ENCODE measurements at places on chromosomes 16 and 17. TPM values are rescaled to one million over a fixed set of nuclear protein-coding genes. Genes with fewer than 3 reads are reported as not detected.

Gene KRTAP4-3
- polyA plus RNA-seq: not detected

Gene GCGR
- polyA plus RNA-seq: not detected

Gene SHISA9
- 0.01 TPM for polyA plus RNA-seq

Gene KIF18B
- 8.7 TPM for polyA plus RNA-seq

Gene CPHXL2
- polyA plus RNA-seq: not detected

Gene SLC16A3
- 47.5 TPM for polyA plus RNA-seq

Gene SULT1A1
- polyA plus RNA-seq: 1.8 TPM

Gene SOCS7
- 2.3 TPM for polyA plus RNA-seq

Gene KRTAP16-1
- not detected for polyA plus RNA-seq

Gene TBC1D3I
- polyA plus RNA-seq: not detected

Gene TSNAXIP1
- polyA plus RNA-seq: 0.49 TPM

Gene DBNDD1
- 2.4 TPM for polyA plus RNA-seq

Gene KRT36
- polyA plus RNA-seq: not detected

Gene RHBDL3
- polyA plus RNA-seq: 0.02 TPM

Gene MAP2K4
- polyA plus RNA-seq: 10.6 TPM

Gene TSPAN10
- 1.3 TPM for polyA plus RNA-seq

Gene PRAC1
- polyA plus RNA-seq: not detected

Gene CD79B
- not detected for polyA plus RNA-seq

Gene INPP5K
- polyA plus RNA-seq: 15.0 TPM

Gene CEP295NL
- polyA plus RNA-seq: not detected

Gene CSF3
- 6.2 TPM for polyA plus RNA-seq

Gene C1QTNF1
- 26.0 TPM for polyA plus RNA-seq

Gene ITGAD
- not detected for polyA plus RNA-seq

Gene LYRM1
- polyA plus RNA-seq: 19.1 TPM

Gene PLCG2
- polyA plus RNA-seq: 0.87 TPM

Gene PYDC1
- not detected for polyA plus RNA-seq

Gene HSPB9
- not detected for polyA plus RNA-seq

Gene TP53TG3B
- polyA plus RNA-seq: not detected

Gene KIF2B
- polyA plus RNA-seq: not detected

Gene DOK4
- 10.4 TPM for polyA plus RNA-seq

Gene HEXIM1
- 26.7 TPM for polyA plus RNA-seq

Gene SPNS2
- polyA plus RNA-seq: 0.47 TPM

Gene PLCD3
- 97.4 TPM for polyA plus RNA-seq

Gene C16orf89
- not detected for polyA plus RNA-seq

Gene CEMP1
- polyA plus RNA-seq: not detected

Gene EMP2
- polyA plus RNA-seq: 31.7 TPM

Gene MYADML2
- not detected for polyA plus RNA-seq

Gene C1QTNF8
- polyA plus RNA-seq: not detected

Gene LDHD
- polyA plus RNA-seq: 0.45 TPM

Gene YBX2
- 0.57 TPM for polyA plus RNA-seq

Gene USP22
- 48.8 TPM for polyA plus RNA-seq

Gene MYO19
- 71.7 TPM for polyA plus RNA-seq

Gene NOTUM
- not detected for polyA plus RNA-seq

Gene SLC16A6
- not detected for polyA plus RNA-seq

Gene OR1A2
- not detected for polyA plus RNA-seq

Gene AGRP
- not detected for polyA plus RNA-seq

Gene DUS1L
- polyA plus RNA-seq: 118 TPM

Gene SNX20
- polyA plus RNA-seq: not detected

Gene CAVIN1
- polyA plus RNA-seq: 215 TPM

Gene PYCARD
- 123 TPM for polyA plus RNA-seq

Gene PYY
- 0.24 TPM for polyA plus RNA-seq

Gene PTGES3L
- polyA plus RNA-seq: 0.15 TPM

Gene CBX2
- polyA plus RNA-seq: 3.5 TPM

Gene SOCS1
- 13.1 TPM for polyA plus RNA-seq

Gene MYH13
- polyA plus RNA-seq: not detected

Gene ECI1
- polyA plus RNA-seq: 68.3 TPM

Gene CLTC
- polyA plus RNA-seq: 120 TPM

Gene CRHR1
- polyA plus RNA-seq: not detected

Gene GNG13
- not detected for polyA plus RNA-seq

Gene ATXN1L
- 4.6 TPM for polyA plus RNA-seq

Measured in foreskin keratinocyte (primary cell).